ENCODE measurements at places on chromosomes 4 and X.

DNA sequence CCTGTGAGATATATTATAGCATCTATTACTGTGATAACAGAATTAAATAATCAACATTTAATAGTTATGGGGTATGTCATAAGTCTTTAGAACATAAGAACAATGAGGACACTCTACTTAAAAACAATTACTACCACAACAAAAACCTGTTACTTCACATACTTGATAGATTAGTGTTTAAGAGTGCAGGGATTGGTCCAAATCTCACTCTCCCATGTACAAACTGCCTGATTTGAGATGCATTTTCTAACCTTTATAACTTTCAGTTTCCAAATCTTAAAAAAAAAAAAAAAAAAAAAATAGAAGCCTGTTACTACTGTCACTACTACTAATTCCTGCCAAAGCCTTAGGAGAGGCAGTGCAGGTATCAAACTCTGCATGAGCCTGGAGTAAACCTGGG, 5.6 kb downstream of the PCDH18 start:
- no peak for DNase-seq

GRCh38 chr4:18394656-18395055, 373.1 kb upstream of the LCORL start:
- DNase-seq: no peak

DNA sequence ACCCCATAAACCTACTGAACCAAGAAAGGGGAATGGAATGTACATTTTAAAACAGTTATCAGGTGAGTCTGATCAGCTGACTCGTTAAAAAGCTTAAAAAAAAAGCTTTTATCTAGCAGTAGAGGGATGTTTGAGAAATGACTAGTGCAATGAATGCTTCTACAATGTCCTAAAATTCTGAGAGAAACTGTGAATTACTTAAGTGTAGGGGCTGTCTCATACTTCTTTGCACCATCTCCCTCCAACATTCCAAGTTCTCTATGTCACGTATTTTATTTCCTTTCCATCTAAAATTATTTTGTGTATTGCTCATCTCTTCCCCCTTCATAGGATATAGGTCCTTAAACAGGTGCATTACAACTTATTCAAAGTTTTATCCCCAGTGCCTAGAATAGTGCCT, 11.9 kb upstream of the AREG start:
- DNase-seq: no peak

GRCh38 chr4:1770791-1771231, 22.3 kb upstream of the FGFR3 start:
- no peak for DNase-seq

DNA sequence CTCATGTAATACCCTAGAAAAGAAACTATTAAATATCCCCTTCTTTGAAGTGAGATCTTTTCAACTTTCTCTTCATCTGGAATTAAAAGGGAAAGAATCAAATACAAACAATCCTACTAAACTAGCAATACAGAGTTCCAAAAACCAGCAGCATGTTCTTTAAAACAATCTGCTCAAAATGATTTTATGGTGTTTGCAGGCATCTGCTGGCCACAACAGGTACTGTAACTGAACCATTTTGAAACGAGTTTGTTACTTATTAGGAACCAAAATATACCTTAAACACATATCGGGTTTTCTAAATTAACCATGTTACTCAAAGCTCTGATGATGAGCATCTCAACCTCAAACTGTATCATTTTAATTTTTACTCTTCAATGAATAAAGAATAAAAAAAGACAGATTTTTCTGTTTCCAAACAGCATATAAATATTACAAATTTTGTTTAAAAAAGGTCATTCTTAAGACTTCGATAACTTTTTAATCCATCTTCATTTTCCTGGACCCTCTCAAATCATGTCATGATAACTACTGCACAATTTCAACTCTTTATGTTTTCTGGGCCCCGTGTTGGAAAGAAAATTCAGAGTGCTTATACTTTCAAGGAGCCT, 56.5 kb downstream of the ARAP2 start:
- no peak for DNase-seq

- DNase-seq: no peak
Observed at GRCh38 chr4:182240161-182241130, 2.8 kb upstream of the TENM3 start.

DNA sequence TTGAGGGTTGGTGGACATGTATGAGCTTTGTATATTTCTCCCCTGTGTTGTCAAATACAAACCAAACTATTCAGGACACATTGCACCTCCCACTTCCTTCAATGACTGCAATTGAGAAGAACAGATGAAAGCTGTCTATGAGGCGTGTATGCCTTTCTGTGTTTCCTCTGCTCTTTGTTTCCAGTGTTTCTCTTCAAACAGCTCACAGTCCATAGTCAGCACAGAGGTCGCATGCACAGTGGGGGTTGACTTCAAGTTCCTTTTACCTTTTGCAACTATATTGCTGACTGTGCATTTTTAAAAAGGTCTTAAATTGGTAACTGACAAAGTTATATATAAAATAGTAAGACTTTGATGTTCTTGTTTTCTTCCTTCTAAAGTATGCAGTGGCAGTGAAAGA, 957.8 kb downstream of the C4orf33 start:
- no peak for DNase-seq

- DNase-seq: no peak
Observed at GRCh38 chr4:8939840-8940742, 68.5 kb upstream of the HMX1 start.

DNA sequence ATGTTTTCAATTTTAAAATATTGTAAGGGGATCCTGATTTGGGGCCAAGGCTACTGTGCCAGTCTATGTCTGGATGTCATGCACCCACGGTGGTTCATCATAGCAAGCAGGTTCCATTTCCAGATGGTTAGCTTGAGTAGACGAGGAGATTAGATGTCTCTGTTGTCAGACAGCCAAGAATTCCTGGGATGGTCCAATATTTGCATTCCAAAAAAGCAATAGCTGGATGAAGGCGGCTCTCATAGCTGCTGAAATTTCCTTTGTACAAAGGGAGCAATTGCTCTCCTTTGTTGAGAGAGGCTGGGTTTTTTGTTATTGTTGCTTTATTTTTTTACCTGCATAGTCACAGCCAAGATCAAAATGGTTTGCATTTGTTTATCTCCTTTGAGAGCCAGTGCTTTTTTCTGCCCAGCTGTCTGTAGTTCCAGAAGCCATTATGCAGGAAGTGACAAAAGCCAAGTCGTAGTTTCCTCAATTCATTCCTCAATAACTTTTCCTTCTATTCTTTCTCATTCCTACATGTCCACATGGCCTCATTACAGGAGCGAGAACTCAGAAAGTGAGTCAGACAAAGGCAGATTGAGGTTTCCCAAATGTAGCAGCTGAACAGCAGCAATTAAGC, 107.9 kb downstream of the MMRN1 start:
- DNase-seq: no peak

- no peak for DNase-seq
Observed at GRCh38 chrX:357693-358471, 28.8 kb downstream of the PPP2R3B start.

GRCh38 chr4:189815404-189816192, 125.1 kb upstream of the FRG1 start:
- DNase-seq: no peak

Data from ureter (tissue), 1 donor.